ENCODE measurements at places on chromosomes 5 and 9.

- no peak for DNase-seq
These were observed 428.7 kb downstream of the GABRG2 start for GRCh38 chr5:162496100-162496808.

DNA sequence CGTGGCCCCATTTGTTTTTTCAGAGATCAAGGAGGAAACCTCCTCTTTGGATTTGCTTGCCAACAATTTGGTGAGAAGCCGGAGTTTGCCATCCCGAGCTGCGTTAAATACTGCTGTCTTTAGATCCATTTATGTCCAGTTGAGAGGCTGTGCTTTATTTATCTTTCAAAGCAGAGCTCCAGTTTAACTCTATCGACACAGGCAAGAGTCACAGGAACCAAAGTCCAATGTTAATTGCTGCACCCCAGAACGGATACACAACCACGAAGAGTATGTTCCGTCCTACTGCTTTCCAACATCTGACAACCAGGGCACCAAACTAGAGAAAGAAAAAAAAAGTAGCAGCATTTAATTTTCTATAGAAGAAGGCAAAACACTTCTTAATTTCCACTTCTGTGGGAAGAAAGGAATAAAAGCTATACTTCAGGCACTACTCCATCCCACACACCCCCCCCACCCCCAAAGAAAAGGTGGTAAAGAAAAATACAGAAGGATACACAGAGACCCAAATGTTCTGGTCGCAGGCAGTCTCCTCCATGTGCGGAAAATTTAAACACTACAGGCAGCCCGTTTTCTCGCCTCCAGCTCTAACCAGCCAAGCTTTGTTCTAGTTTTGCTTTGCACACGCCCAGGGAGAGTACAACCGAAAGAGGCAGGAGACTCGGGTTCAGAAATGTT, 1.1 kb downstream of the FEM1C start:
- DNase-seq: peak; percentile 21

DNA sequence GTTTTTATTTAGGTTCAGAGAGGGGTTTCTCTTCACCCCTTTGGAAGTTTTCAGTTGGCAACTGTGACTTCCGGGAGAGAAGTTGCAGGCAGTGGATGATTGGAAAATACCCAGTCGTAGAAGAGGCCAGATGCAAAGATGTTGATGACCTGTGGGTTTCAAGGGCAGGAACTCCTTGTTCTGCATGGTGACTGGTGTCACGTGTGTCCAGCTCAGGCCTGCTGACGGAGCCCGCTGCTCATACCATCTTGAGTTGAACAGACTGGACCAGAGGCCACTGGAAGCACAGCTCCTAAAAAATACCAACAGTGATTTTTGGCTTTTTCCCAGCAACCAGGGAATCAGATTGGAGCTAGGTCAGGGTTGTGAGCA, 243.9 kb upstream of the KLF4 start:
- no peak for DNase-seq

DNA sequence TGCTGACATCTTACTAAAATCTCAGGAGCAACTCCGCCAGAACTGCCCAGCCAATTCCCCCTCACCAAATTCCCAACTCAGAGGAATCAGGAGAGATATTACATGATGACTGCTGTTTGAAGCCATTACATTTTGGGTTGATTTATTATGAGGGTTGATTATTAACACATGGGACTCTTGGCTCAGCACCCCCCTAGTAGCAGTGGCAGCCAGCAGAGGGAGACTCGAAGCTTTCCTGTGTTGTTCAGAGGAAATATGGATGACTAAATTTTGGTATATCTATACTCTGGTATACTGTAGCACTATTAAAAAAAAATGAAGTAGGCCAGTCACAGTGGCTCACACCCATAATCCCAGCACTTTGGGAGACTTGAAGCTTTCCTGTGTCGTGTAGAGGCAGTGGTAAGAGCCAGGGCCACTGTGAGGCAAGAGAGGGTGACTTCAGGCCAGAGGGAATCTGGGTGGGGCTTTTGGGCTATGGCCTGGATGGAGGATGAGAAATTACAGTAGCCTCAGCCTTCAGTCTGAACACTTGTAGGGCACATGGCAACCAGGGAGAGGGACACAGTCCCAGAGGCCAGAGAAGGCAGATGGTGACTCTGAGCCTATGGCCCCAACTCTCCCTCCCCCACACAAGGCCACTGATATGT, 111.4 kb downstream of the LHX2 start:
- no peak for DNase-seq

DNA sequence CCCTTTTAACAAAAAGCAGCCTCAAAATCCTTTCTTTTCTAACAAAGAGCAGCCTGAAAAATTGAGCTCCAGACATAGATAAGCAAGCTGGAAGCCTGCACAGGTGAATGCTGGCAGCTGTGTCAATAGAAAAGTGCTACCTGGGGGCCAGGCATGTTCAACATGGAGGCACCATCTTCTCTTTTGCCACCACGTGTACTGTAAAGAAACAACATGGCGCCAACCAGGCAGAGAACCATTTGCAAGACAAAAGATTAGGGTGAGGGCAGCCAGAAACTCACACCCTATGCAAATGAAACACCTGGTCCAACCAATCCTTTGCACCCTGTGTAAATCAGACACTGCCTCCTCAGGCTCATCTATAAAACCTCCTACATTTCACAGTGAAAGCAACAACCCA, 96.0 kb downstream of the ACTL7B start:
- no peak for DNase-seq

- DNase-seq: no peak
These were observed 70.2 kb upstream of the ADAMTS2 start for GRCh38 chr5:179415291-179416060.

DNA sequence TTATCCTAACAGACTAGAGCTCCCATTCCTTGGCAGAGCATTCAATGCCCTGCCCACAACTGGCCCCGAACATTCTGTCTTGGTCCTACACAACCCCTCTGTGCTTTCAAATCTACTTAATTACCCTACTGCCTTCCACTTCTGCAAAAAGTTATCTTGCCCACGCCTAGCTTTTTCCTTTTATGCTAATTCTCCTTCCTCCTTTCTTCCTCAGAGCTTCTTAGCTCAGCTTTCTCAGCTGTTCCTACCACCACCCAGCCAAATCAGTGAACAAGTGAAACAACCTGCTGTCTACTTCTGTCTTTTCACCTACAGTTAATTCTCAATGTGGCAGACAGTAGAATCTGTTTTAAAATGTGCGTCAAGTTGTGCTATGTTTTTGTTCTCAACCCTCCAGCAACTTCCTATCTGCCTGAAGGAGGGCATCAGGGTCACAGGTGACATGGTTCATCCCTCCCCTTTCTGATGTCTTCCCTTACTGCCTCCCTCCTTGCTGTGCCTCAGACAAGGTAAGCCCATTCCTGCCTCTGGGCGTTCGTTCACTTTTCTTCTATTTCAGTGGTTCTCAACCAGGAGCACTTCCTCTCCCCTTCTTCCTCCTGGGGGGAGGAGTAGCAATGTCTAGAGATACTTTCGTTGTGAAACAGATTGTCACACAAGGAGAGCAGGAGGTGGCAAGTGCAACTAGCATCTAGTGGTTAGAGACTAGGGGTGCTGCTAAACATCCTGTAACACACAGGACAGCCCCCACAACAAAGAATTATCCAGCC, 1.3 kb upstream of the REEP5 start:
- no peak for DNase-seq

- no peak for DNase-seq
These were observed 6.2 kb upstream of the DNAJC18 start for GRCh38 chr5:139445325-139446170.

DNA sequence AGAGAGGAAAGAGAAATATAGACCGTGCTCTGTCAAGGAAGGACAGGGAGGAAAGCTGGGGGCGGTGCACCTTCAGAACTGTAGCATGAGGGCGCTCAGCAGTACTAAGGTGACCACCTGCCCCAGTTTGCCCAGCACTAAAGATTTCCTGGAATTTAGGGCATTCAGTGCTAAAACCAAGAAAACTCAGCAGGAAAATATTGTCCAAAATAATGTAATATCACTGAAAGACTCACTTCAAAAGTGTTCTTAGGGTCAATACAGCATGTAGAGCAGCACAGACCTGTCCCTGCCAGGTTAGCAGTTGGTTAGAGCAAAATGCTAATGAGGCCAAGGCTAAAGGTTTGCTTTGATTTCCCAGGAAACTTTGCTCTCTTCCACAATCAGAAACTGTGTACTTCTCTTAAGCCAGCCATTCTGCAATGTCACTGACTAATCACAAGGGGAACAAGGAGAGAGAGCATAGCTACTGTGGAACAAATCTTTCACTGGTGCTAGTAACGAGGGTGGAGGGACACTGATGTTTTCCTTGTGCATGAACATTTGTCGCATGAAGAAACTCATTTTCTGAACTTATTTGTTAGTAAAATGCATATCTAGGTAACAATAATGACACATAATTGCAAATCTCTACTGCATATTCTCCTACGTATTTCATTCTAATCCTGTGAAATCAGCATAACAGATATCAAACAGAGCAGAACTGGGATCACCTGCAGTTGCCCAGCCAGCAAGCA, 53.0 kb upstream of the GRAMD2B start:
- no peak for DNase-seq

GRCh38 chr9:24939109-24939850, 393.6 kb upstream of the IZUMO3 start:
- no peak for DNase-seq

- no peak for DNase-seq
These were observed 201.9 kb upstream of the TRPM3 start for GRCh38 chr9:71323357-71323756.

- DNase-seq: no peak
These were observed 609.4 kb downstream of the DTWD2 start for GRCh38 chr5:118378959-118379358.

DNA sequence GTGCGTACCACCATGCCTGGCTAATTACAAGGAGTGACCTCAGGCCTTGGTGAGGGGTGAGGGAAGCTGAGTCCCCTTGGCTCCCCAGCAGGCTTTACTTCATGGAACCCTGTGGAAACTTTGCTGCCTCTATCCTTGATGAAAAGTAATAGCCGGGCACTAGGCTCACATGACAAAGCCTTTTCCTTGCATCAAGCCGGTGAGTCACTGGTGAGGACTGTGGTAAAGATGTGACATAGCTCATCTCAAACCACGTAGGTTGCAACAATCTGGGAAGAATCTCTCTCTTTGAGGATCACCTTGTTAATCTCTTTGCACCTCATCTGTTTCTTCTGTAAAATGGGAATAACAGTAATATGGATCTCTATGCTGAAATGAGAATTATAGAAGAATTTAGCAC, 116.3 kb upstream of the SLC25A48 start:
- no peak for DNase-seq

GRCh38 chr9:123284656-123285055, 16.3 kb upstream of the STRBP start:
- DNase-seq: no peak

DNA sequence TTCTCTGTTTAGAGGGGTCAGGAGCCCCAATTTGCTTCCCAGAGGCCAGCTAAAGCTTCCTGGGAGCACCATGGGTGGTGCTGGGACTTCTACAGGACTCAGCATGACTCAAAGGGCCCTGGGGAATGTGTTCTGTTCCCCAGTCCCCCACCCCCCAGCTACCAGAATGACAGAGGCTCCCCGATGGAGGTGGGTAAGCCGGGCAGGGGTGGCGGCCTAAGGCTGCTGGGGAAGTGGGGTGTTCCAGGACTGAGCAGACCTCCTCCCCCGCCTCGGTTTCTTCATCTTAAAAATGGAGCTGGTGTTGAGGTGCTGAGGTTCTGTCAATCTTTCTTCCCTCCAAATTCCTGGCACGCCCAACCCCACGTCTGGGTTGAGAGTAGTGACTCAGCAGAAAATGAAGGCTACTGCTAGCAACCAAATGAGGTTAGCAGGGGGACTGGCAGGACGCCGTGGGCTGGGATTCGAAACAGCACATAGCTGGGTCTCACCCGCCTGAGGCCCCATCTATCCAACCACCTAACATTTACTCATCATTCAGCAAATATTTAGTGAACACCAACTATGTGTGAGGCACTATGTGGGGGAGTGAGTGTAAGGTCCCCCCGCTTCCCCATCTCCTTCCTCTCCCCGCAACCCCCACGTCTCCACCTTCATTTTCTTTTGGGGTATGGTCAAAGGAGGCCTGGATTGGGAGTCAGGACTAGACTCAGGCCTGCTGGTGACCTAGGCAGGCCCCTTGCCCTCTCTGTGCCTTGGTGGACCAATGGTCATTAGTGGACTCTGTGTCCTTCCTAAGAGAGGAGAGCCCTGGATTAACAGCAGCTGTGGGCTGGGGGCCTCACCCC, 50.2 kb downstream of the C9orf50 start:
- DNase-seq: no peak

DNA sequence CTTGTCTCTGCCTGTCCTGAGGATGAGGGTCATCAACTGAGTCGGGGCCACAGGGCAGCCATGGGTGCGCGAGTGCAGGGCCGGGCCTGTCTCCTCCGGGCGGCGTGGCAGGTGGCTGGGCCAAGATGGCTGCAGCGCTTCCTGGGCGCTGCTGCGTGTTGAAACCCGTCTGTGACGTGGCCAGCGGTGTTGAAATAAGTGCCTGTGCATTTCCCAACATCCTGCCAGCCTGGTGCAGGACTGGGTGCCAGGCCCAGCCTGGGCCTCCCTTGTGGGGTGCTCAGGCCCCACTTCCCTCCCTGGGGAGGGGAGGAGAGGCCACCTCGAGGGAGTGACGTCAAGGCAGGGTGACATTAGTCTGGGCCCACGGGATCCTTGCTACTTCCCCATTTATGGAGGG, 45.5 kb downstream of the RXRA start:
- no peak for DNase-seq

DNA sequence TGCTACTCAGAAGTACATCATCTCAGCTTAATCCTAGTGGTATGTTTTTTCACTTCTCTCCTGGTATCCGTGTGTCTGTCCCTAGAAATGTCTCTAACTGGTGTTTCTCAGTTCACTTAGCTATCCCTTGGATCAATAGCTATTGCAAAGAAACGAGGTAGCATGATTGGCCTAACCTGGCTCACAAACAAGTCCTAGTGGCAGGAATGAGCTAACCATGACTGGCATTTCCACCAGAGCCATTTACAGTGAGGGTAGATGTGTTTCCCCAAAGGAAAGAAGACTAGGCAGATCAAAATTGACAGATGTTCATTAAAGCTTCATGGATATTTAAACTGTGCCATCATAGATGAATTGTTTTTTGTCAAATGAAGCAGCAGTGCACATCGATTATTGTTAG, 82.5 kb downstream of the PALM2AKAP2 start:
- no peak for DNase-seq

DNA sequence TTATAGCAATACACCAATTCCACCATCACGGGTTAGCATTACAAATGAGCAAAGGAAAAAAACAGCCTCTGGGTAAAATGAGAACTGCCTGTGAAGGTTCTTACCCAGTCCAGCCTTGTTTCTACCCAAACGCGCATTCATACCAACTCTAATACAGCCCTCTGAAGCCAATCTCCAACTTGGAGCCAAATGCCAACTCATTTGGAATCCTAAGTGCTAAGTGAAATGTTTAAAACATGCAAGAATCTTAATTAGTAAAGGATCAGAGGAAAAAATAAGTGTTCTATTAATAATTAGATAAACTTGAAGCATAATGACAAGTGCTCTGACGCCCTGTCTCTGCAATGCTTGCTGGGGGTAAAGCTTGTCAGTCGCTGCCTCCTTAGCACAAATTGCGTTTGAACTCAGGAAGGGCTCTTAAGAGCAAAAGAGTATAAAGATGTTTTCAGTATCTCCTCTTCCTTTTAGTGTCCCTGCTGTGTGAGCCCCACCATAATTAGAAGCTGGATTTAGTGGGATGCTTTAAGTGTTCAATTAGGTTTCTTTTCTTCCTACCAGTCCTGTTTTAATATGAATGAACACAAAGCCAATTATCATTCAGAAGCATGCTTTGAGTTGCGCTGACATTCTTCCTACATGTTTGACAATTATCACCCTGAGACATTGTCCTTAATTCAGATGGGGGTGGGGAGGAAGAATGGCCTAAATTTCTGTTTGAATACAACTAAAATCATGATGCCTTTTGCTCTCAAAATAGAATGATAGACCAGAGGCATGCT, 537.6 kb downstream of the DTWD2 start:
- no peak for DNase-seq
